HepG2 (cell line): ENCODE measurements at places on chromosomes 16 and 17. TPM values are rescaled to one million over a fixed set of nuclear protein-coding genes. Genes with fewer than 3 reads are reported as not detected.

DNA sequence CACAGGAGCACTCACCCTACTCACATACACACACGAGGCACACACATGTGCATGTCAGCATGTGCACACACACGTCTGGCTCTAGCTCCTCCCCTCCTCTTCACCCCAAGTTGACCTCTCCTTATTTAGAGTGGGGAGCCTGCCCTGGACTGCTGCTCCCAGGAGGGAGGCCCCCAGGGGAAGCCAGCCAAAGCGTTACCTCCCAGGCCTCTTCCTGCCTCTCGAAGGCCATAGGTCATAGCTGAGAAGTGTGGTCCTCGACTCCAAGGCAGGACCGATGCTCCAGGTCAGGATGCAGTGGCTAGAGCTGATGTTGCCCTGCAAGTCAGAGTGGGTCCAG, 18.8 kb downstream of the POLR3K start:
- H3K4me1 ChIP-seq, result peaks cover 13% of the 10 kb centered on the region
- no peak for DNase-seq
- H3K27ac ChIP-seq, result no peak overlapping the region
- H3K4me3 ChIP-seq, result no peak overlapping the region
- H3K27me3 ChIP-seq, result no peaks in the 10 kb centered on the region

- H3K27me3 ChIP-seq, result no peaks in the 10 kb centered on the region
- no peak overlapping the region for H3K27ac ChIP-seq
- no peak overlapping the region for H3K4me3 ChIP-seq
- no peaks in the 10 kb centered on the region for H3K4me1 ChIP-seq
These were observed 58.3 kb downstream of the NOS2 start for GRCh38 chr17:27741971-27742575.

GRCh38 chr16:75916451-75916850, 190.2 kb upstream of the CPHXL start:
- no peak for DNase-seq
- H3K27ac ChIP-seq, result no peak overlapping the region
- H3K36me3 ChIP-seq, result no peaks in the 10 kb centered on the region
- no peaks in the 10 kb centered on the region for H3K4me1 ChIP-seq
- no peaks in the 10 kb centered on the region for H3K27me3 ChIP-seq

DNA sequence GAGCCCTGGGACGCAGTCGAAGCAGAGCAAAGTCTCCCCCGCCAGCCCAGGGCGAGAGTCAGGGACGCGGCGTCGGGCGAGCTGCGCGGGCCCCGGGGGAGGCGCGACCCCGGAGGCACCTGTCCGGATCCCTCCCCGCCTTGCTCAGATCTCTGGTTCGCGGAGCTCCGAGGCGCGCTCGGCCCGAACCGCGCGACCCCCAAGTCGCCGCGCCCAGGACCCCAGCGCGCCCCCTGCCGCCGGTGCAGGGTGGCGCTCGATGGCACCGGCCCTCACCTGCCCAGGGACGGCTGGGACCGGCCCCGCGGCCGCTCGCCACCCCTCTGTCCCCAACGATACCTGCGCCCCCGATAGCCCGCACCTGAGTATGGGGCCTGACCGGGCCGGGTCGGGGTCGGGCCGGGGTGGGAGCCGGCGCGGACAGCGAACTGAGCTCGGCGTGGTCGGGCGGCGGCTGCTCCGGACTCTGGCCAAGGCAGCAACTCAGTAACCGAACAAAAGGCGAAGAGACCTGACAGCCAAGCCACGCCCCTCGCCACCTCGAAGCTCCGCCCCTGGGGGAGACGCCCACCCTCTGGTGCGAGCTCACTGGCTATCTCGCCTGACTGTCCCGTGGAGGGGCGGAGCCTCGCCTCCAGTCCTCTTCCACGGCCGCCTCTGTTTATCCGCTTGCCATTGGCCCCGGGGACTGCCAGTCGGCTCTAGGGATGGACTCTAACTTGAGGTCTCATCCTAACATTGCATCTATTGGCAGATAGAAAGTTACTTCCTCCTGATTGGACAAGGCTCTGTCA, at the start of gene JUP:
Gene JUP, minus strand, starts transcription at position 485 of the 794 bp plus-strand sequence. CDS start 14,857 bp downstream, outside the sequence.
- H3K36me3 ChIP-seq, result no peaks in the 10 kb centered on the region
- peak within 1 kb of the TSS; percentile 60 for H3K4me3 ChIP-seq
- H3K27me3 ChIP-seq, result no peaks in the 10 kb centered on the region
- peak; percentile 99 for DNase-seq
- H3K27ac ChIP-seq, result peak within 1 kb of the TSS; percentile 62

DNA sequence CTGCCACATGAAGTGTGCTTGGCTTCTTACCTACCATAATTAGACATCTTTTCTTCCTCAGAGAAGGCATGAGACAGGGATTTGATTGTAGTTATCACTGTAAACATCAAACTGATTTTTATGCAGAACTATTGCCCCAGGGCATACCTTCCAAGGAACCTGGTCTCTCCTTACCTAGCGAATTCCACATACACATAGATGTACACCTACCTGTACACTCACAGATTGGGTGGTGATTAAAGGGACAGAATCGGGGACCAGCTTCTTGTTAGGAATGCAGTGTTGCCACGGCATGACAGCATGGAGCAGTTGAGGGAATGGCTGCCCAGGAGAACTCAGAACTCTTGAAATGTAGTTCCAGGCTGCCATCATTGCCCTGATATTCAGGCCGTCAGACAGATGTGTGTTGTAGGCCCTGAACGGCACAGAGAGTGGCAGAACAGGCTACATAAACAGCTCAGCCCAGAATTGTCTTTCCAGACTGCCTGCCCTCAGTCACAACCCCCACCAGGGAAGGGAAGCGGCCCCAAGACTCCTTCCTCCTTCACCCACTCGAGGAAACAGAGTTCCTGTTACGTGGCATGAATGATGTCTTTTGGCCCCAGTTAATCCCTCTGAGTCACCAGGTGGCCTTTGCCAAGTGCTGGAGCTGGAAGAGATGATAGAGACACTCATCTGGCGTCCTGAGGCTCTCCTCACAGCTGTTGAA, 17.8 kb upstream of the NAGLU start:
- H3K4me1 ChIP-seq, result peaks cover 56% of the 10 kb centered on the region
- no peak for DNase-seq
- H3K4me3 ChIP-seq, result no peak overlapping the region
- no peaks in the 10 kb centered on the region for H3K27me3 ChIP-seq
- H3K36me3 ChIP-seq, result peaks cover 23% of the 10 kb centered on the region

SLC47A1 gene
- total RNA-seq, result 38.0 and 67.5 TPM in 2 replicates

DNA sequence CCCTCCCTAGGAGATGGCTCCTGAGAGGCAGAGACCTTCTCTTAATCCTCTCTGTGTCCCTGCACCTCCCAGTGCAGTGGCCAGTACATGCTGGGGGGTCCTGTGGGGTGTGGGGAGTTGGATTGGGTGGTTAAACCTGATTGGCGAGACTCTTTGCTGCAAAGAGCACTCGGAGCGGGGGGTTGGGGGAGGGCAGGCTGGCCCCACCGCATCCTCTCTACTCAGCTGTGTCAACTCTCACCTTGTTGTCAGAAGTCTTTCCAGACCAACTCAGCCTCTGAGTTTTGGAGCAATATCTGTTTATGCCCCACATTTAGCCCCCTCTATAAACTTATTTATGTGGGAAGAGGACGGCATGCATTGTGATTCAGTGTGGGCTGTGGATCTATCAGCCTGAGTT, 40.0 kb downstream of the SMARCE1 start:
- no peaks in the 10 kb centered on the region for H3K36me3 ChIP-seq
- no peak for DNase-seq
- H3K27me3 ChIP-seq, result peaks cover 11% of the 10 kb centered on the region
- peaks cover 9% of the 10 kb centered on the region for H3K4me1 ChIP-seq

GRCh38 chr16:72278301-72278700, 106.3 kb upstream of the PMFBP1 start:
- peaks cover 8% of the 10 kb centered on the region; the same call in 1 of the 2 replicates for H3K4me1 ChIP-seq
- DNase-seq, result no peak
- H3K4me3 ChIP-seq, result no peak overlapping the region
- no peaks in the 10 kb centered on the region for H3K36me3 ChIP-seq
- no peak overlapping the region for H3K27ac ChIP-seq

PYDC1 gene
- not detected in 2 replicates for total RNA-seq

GRCh38 chr17:81665205-81666091, 957 bp downstream of the OXLD1 start:
- DNase-seq, result peak; percentile 47
- H3K4me3 ChIP-seq, result peak overlapping the region; percentile 98
- no peaks in the 10 kb centered on the region; the same call in 2 of the 3 replicates for H3K27me3 ChIP-seq
- peaks cover 9% of the 10 kb centered on the region for H3K36me3 ChIP-seq

GRCh38 chr17:64630309-64631223, 31.5 kb downstream of the SMURF2 start:
- no peaks in the 10 kb centered on the region for H3K36me3 ChIP-seq
- no peak overlapping the region for H3K4me3 ChIP-seq
- H3K27ac ChIP-seq, result no peak overlapping the region
- no peak for DNase-seq
- peaks cover 51% of the 10 kb centered on the region for H3K4me1 ChIP-seq

DNA sequence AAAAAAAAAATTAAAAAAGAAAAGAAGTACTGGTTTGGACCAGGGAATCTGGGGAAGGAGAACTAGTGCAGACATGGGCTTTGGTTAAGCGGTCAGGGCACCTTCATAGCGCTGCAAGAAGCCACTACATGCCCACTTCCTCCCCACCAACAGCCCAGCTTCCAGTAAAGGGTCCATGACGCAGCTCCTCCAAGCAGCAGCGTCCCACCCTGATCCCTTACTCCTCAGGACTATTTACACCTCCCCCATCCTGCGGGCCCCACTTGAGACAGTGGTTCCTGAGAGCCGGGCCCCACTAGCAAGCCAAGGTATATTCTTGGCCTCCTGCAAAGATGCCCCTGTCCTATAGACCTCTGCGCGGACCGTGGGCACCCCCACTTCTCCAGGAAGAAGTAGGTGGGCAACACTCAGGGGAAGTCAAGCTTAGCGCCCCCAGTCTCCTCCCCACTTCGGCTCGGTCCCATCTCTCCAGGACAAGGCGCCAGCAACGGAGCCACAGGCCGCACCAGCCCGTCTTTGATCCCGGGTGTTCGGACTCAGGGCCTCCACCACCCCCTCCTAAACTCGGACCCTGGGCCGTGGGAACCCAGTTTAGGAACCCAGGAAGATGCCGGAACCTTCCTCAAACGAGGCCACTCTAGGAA, 913 bp upstream of the PRR14 start:
- peaks cover 1% of the 10 kb centered on the region; the same call in 1 of the 2 replicates for H3K36me3 ChIP-seq
- DNase-seq, result no peak
- H3K4me3 ChIP-seq, result no peak overlapping the region

CIBAR2 gene
- total RNA-seq, result not detected in 2 replicates

CDYL2 gene
- total RNA-seq, result 0.20 and 0.35 TPM in 2 replicates

DNA sequence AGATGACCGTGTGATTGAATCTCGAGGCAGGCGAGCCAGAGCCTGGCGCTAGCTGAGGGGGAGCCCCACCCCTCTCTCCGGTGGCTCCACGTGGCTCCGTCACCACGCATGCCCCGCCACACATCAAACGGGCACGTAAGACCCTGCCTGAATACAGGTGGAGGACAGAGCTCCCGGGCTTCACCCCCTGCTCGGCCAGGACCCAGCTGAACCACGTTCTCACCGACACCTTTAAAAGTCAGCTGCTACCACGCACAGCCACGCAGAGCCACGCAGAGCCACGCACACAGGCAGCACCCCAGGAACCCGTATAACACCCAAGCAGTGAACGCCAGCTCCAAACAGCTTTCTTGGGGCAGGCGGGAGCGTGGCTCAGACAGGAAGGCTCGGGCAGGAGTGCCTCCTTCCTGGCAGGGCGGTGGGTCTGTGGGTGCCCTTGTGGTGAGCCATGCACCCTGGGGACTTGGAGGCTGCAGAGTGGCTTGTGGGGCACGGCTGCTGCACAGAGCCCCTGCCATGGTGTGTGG, 4.4 kb downstream of the TMEM204 start:
- no peak overlapping the region for H3K4me3 ChIP-seq
- no peak for DNase-seq
- H3K27me3 ChIP-seq, result no peaks in the 10 kb centered on the region
- no peak overlapping the region for H3K27ac ChIP-seq
- no peaks in the 10 kb centered on the region for H3K36me3 ChIP-seq
- no peaks in the 10 kb centered on the region for H3K4me1 ChIP-seq

C17orf100 gene
- total RNA-seq, result 3.6 and 4.1 TPM in 2 replicates

ANKRD40CL gene
- 0.11 TPM in 1 of 2 replicates, not detected in the other for total RNA-seq

DNA sequence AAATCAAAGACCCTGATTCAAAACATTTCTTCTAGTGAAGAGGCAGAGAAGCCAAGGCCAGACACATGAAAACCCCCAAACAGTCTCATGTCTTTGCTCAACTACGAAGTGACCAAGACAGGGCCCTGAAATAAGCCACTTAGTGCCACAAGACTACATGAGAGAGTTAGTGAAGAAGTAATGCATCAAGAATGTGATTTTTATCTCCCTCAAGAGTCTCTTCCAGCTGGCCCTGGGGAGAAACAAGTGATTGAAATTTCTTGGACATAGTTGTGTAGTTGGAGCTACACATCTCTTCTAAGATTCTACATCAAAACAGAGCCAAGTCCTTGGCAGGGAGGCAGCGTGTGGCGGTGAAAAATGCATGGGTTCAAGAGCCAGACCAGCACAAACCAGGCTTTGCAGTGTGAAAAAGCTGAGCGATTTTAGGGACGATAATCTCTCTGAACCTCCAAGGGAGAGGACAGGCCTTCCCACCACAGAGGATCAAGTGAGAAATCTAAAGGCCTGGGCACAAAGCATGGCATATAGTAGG, 30.6 kb downstream of the LYRM1 start:
- no peak overlapping the region for H3K27ac ChIP-seq
- H3K36me3 ChIP-seq, result no peaks in the 10 kb centered on the region
- DNase-seq, result no peak
- no peak overlapping the region for H3K4me3 ChIP-seq

DNA sequence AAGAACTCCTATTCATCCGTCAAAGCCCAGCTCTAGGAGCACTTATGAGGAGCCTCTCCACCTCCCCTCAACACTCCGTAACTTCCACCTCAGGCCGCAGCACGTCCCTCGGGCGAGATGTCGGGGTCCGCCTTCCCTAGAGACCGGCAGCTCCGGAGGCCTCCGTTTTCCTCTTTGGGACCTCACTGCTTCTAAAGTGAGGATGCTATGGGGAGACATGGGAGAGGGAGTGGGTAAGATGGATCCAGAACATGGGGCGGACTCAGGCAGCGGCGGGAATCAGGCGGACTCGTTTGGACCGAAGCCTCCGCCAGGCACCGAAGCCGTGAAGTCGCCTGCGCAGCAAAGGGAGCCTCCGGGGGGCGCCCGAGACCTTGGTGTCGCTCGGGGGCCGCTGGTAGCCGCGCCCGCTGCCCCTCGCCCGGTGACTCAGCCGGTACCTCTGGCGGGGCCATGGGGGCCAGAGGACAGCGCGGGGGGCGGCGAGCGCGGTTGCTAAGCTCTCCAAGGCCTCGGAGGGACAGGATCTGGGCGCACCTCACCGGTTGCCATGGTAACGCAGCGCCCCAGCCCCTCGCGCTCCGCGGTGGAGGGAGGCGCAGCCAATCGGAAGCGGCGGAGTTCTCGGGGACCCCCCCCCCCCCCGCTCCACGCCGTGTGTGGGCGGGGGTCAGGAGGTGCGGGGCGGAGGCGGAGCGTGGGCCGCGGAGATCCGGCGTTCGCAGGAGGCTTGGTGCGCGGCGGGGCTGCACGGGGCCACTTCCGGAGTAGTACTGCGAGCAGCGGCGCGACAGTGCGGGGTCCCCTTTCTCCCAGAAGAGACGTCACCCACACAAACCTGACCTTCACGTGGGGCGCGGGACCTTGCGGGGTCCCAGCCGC, 1.3 kb upstream of the HIC1 start:
- H3K4me1 ChIP-seq, result peaks cover 35% of the 10 kb centered on the region
- peak; percentile 49 for DNase-seq
- peaks cover 26% of the 10 kb centered on the region; the same call in 2 of the 3 replicates for H3K27me3 ChIP-seq
- no peaks in the 10 kb centered on the region for H3K36me3 ChIP-seq
- H3K27ac ChIP-seq, result no peak overlapping the region

- H3K36me3 ChIP-seq, result peaks cover 70% of the 10 kb centered on the region
- H3K4me3 ChIP-seq, result no peak overlapping the region
- H3K27me3 ChIP-seq, result no peaks in the 10 kb centered on the region
- DNase-seq, result no peak
- peaks cover 5% of the 10 kb centered on the region; the same call in 1 of the 2 replicates for H3K4me1 ChIP-seq
These were observed 9.7 kb upstream of the RSKR start for GRCh38 chr17:28623696-28624095.
